ENCODE measurements at places on chromosomes 7 and 10.
A peak's percentile ranks its signal among the peaks of the same experiment; 100 is the strongest.

DNA sequence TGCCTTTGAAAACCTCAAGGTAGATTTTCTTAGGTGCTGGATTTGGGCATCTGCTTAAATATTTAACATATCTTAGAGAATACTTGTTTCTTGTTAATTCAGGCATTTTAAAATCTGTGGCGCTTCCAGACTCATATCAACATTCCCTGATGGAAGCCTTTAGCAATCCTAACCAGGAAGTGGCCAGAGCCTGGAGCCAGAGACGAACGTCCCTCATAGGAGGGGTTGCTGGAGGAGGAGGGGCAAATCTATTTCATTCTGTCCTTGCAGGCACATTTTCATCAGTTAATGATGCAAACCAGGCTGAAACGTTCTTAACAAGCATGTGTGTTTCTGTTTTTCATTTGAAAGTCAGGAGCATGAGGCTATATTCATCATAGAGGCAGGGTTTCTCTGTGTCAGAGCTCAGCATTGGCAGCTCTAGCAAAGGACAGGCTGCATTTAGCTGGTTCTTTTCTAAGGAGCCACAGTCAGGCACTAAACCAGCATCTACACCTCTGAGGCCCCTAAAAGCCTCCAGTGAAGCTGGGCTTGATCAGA lies 17.8 kb upstream of the IFIT2 start:
- no peak for DNase-seq

- no peak for DNase-seq
These were observed 67.5 kb downstream of the AMZ1 start for GRCh38 chr7:2755531-2755930.

- peak; percentile 56 for DNase-seq
These were observed at the start of gene DENND10 for GRCh38 chr10:119103903-119104653. Gene DENND10 (plus strand): TSS chr10:119104113. CDS start chr10:119104143, 30 bp downstream.

- DNase-seq, result no peak
These were observed 229.7 kb upstream of the NFE2L3 start for GRCh38 chr7:25922296-25922695.

- no peak for DNase-seq
These were observed 20.1 kb downstream of the CHCHD3 start for GRCh38 chr7:133061792-133062191.

DNA sequence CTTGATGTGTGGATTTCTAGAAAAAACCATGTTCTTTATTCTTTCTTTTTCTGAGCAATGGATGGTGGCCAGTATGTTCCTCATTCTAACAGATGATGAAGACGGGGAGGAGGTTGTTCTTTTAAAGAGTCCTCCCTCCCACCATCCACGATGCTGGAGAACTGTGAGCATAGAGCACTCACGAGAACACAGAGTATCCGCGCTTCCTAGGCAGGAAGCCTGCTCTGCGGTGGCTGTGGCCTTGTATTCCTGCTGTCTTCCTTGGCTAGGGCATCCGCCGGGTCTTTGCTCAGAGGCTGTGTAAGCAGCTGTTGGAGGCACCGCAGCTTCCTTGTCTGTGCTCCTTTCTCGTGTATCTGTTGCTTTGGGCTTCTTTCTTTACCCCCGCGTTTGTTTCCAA lies 214.2 kb downstream of the CCDC3 start:
- no peak for DNase-seq

- no peak for DNase-seq
These were observed 124.5 kb upstream of the RET start for GRCh38 chr10:42952349-42952748.

DNA sequence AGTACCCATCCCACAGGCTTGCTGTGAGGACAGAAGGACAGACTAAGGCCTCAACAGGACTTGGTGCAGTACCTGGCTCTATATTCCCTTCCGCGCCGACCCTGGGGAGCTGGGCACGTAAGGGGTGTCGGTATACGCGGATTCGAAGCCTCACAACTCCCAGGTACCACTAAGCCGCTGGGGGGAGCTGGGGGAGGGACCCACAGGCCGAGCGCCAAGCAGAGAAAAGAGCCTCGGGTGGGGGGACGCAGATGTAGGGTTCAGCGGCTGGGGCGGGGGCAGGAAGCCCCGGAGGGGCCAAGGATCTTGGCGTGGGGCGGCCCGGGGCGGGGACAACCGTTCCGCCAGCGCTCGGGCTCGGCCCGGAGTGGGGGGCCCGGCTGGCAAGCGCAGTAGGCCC lies 126.4 kb upstream of the ZNF746 start:
- peak; percentile 13 for DNase-seq

GRCh38 chr7:107463139-107464078 lies 6.4 kb upstream of the GPR22 start:
- no peak for DNase-seq

- DNase-seq, result no peak
These were observed 89.0 kb upstream of the PHYHIPL start for GRCh38 chr10:59087486-59087885.

- DNase-seq, result no peak
These were observed 2.3 kb downstream of the GLI3 start for GRCh38 chr7:42234736-42235135.

- no peak for DNase-seq
These were observed 225.0 kb downstream of the CTNNA3 start for GRCh38 chr10:67471022-67471421.

DNA sequence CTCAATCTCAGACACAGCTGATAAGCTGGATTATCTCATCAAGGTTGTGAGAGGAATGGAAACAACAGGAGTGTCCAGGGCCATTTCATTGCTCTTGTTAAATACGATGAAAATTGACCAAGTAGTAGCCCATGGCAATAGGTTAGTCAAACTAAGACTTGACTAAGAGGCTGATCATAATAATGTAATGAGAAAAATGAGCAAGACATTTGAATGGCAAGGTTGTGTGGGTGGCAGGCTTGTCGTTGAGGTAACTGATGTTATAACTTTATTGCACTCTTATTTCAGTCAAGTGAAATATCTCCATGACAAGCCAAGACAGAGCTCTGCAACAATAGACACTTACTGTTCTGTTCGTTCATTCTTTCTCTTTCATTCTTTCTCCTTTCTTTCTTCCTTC lies 532.0 kb downstream of the GATA3 start:
- DNase-seq, result no peak

- no peak for DNase-seq
These were observed 123.9 kb upstream of the PPIF start for GRCh38 chr10:79223091-79224048.

DNA sequence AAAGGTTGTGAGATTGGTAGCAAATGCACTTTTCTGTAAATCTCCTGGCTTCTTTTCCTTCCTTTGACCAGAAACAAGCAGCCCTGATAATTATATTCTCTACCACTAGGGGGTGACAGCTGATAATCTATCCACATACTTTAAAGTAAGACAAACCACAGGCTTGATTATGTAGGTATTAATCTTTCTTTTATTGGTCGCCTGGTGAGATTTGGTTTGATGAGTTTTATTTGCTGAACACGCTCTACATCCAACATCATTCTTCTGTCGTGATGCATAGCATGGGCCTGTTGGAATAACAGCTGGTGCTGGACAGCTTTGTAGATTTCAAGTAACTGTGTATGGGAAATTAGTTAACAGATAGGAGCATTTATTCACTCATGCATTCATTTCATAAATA lies 63.5 kb downstream of the ZNF365 start:
- no peak for DNase-seq

DNA sequence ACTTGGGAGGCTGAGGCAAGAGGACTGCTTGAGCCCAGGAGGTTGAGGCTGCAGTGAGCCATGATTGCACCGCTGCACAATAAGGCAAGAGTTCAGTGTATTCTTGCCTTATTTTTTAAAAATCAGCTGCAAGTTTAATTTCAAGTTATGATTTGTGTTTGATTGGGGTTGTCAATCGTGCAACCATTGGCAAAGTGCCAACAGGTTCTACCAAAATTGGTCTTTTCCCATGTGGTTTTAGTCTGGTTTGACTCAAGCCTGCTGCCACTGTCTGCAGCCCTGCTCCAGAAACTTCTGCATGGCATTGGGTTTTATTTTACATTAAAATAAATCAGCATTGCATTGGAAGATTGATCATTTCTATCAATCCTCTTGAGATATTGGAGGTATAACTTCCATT lies 72.7 kb downstream of the PTPRE start:
- no peak for DNase-seq

DNA sequence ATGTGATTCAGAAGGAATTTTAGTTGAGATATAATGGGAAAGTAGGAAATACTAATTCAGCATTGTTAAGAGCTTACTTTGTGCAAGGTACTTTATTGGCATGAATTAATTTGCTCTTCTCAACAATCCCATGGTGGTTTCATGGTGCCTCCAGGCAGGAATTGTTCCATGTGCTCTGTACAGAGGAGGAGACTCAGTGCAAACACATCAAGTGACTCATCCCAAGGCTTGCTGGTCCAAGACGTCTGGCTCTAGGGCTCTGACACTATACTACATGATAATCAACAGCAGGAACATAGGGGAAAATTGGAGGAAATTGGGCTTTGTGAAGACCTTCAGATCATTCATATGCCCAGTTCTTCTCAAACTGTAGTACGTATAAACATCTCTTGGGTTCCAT lies 66.5 kb upstream of the PRKG1 start:
- no peak for DNase-seq

DNA sequence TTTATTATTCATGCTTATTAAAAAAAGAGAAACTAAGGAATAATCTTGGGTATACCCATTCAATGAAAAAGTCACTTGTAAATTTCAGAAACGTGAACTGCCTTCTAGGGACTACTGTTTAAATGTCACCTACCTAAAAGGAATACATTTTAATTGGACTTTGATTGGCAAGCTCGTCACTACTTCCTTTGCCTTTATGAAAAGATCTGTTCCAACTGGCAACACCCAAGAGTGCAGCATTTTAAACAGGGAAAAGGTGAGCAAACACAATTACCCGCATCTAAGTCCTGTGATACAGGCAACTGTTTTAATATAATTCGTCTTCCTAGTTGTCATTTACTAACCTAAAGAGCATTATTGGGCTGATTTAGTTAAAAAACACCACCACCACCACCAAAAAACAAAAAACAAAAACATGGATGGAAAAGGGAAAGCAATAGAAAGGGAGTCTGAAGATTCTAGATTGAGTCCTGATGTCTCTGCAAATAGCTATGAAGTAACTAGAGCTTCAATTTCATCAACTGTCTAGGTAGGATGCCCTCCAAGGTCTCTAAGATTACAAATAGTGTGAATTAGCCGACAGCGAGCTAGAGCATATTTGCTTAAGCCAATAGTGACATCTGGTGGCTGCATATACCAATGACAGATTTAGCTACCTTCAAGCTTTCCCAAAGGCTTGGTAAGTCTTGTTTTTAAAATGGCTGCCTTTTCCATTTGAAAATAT lies 33.8 kb upstream of the ICA1 start:
- DNase-seq, result no peak

- no peak for DNase-seq
These were observed 17.4 kb upstream of the HPS1 start for GRCh38 chr10:98463976-98464754.

GRCh38 chr7:134939136-134939535 lies 47.2 kb upstream of the AGBL3 start:
- no peak for DNase-seq

Measured in stimulated activated CD4-positive, alpha-beta T cell treated with anti-CD3 and anti-CD28 coated beads, Interleukin-1b, Interleukin-23, amount 100 ng/mL, for 1 hour (primary cell).